ENCODE measurements at places on chromosomes 16 and 17.

GRCh38 chr17:63309021-63309420 lies 137.1 kb downstream of the CYB561 start:
- no peak for DNase-seq

DNA sequence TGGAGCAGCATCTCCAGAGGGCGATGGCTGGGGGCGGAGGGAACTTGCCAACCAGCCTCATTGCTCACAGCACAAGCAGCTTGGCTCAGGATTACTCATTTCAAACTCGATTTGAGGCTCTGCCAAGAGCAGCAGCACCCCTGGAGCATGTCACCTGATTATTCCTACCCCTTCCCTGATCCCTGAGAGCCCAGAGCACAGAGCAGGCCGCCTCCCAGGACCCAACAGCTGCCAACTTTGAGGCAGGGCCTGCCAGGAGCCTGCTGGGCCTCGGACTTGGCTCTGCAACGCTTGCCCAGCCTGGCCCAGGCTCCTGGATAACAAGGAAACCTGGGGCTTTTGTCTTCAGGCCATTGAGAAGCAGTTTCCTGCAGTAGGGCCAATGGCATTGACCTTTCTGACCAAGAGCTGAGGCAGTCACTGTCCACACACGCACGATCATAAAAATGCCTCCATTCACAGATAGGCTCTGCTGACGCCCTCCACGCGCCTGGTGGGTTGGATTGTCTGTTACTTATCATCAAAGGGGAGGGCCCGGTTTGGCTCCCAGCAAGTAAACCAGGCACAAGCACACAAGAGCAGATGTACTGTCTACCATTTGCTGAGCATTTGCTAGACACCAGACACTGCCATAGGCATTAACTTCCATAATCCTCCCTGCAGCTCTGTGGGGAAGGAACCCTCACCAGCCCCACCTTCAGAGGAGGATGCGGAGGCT lies 406.6 kb upstream of the EEF2KMT start:
- DNase-seq, result no peak

- no peak for DNase-seq
Measured at GRCh38 chr17:6691546-6691945, 21.6 kb downstream of the SLC13A5 start.

GRCh38 chr16:278863-279366 lies 1.5 kb upstream of the ARHGDIG start:
- DNase-seq, result peak; percentile 27

DNA sequence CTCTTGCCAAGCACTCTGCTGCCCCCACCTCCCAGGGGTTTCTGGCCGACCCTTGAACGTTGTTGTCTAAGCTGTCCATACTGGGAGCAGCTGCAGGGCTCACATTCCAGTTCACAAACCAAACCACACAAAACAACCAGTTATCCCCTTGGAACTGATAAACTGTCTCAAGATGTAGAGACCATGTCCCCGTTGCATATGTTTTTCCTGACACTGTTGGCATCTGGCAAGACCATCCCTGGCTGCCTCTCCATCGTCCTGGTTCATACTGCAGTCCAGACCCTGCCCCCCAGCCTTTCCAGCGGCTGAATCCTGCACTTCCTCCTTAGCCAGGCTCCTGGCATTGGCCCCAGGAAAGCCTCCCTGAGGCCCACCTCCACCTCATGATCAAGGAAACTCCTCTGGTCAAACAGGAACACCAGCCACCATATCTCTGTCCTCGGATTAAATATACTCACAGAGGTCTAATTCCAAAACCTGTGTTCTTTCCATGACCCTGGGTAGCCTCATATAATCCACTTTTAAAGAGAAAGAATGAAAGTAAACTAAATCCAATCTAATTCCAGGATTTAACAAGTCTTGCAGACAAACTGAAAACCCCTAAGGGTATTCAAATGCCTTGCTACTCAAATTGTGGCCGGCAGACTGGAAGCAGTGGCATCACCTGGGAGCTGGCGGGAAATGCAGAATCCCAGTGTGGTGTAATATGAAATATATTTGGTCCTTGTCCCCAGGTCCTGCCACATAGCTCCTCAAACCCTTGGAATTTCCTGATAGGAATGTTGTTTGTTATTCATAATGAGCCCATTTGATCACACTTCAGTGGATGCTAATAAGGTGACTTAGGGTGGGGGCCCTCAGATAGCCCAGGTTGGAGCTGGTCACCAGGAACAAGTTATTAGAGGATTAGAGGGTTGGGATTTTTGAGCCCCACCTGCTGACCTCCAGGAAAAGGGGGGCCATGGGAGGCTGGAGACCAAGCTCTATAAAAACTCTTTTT lies 14.2 kb downstream of the GAS7 start:
- no peak for DNase-seq

GRCh38 chr17:41417127-41417526 lies 7.3 kb downstream of the KRT37 start:
- DNase-seq, result no peak

GRCh38 chr17:35519439-35519838 lies 18.0 kb downstream of the SLFN12L start:
- no peak for DNase-seq

GRCh38 chr17:50297407-50297865 lies 23.2 kb downstream of the TMEM92 start:
- DNase-seq, result peak; percentile 79

DNA sequence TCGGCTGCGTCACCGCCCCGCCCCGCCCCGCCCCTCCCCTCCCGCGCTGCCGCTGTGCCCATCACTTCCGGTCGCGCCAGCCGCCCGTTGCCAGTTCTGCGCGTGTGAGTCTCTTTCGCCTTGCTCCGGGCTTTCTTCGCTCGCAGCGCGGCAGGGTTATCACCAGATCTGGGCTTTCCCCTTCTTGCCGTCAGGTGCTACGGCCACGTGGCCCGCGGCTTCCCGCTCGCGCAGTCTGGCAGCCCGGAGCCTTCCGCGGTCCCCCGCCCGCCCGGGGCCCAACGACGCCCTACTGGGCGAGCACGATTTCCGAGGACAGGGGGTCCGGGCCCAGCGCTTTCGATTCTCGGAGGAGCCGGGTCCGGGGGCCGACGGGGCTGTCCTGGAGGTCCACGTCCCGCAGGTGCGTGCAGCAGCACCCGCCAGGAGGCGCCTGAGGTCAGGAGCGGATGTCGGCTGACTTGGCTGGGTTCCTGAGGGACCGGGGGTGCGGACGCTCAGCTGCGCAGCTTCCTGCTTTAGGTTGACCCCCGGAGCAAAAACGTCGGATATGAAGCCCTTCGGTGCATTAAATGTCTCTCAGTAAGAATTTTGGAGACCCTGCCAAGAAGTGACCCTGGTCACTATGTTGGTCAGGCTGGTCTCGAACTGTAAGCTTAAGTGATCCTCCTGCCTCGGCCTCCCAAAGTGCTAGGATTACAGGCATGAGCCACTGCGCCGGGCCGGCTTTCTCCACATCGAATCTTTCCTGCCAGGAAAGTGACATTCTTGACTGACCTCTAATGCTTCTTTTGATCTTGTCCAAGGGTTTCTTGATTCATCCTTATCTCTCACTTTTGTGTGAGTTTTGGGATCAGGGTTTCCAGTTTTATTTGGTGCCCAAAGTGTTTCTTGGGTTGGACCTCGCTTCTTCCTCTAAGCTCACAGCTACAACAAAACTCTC lies at the start of gene METTL23:
Gene METTL23 (plus strand): TSS at position 64 of the 943 bp plus-strand sequence. CDS start 2,872 bp downstream, outside the sequence.
- DNase-seq, result no peak

- DNase-seq, result no peak
Measured at GRCh38 chr17:1003972-1004768, 7.2 kb downstream of the TIMM22 start.

- DNase-seq, result no peak
Measured at GRCh38 chr17:32285306-32285705, 19.7 kb downstream of the RHBDL3 start.

- DNase-seq, result no peak
Measured at GRCh38 chr17:66423056-66423955, 120.9 kb downstream of the PRKCA start.

DNA sequence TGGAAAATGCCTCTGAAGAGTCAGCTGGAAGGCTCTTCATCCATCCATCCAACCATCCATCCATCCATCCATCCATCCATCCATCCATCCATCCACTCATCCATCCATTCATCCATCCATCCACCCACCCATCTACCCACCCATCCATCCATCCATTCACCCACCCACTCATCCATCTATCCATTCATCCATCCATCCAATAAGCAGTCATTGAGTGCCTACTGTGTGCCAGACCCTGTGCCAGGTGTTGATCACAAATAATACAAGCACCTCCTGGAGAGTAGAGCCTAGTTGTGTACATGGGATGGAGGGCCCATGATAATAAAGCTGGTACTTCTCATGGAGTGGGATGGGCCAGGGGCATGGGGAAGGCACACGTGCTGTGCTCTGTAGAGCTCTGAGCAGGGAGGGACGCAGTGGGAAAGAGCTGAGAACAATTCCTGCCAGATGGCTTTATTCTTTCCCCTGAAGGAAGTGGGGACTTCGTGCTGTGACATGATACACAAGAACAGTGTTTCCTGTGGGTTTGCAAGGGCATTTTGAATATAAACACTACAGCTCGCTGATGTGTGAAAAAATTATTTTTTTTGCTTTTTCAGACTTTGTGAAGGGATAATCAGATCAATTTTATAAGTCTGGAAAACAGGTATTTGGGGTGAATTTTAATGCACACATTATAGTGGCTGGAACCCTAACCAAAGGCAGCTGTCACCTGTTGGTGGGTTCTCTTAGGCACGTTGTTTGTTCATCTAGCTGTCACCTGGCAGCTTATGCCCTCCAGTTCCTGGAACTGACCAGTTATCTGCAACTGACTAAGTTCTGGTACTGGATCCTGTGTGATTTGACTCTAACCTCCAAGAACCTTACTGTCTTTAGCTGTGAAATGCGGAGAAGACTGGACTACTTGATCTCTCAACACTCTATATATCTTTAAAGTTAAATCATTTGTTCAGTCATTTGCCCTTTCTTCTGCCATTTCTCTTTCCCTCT lies 61.3 kb downstream of the PRKCB start:
- DNase-seq, result no peak

GRCh38 chr16:23996258-23996955 lies 160.6 kb downstream of the PRKCB start:
- DNase-seq, result no peak

- DNase-seq, result no peak
Measured at GRCh38 chr17:30377574-30378240, 1.0 kb upstream of the CPD start.

All from CD4-positive, alpha-beta T cell treated with Interleukin-15 for 1 hour (primary cell).